T1000 (cell line): ENCODE measurements at places on chromosomes 1 and 21.
A peak's percentile ranks its signal among the peaks of the same experiment; 100 is the strongest.

- DNase-seq: peak; percentile 65
Measured at GRCh38 chr1:206001476-206001888, 1.7 kb downstream of the RAB7B start.

- no peak for DNase-seq
Measured at GRCh38 chr1:24699628-24700027, 45.6 kb upstream of the CLIC4 start.

- no peak for DNase-seq
Measured at GRCh38 chr1:5381491-5381890, 610.7 kb downstream of the NPHP4 start.

GRCh38 chr1:25562101-25562927 lies 18.9 kb downstream of the LDLRAP1 start:
- DNase-seq: no peak

GRCh38 chr1:97277891-97278654 lies 556.5 kb downstream of the PTBP2 start:
- DNase-seq: no peak

DNA sequence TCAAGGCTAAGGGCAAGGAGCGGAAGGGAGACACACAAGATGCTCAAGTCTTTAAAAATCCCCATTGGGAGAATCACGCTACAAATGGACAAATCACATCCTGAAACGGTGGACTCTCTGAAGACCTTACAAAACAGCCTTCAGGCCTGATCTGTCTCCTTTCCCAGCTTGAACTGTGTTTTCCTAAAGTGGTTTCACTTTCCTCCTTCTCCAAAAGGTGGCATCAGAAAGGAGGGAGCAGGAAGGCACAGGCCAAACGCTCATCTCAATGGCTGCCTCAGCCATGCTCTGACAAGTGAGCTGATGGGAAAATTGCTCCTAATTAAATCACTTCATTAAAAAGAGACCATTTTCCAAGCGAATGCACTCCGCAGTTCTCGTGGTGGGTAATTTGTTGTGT lies 47.7 kb downstream of the UTP25 start:
- peak; percentile 16 for DNase-seq

DNA sequence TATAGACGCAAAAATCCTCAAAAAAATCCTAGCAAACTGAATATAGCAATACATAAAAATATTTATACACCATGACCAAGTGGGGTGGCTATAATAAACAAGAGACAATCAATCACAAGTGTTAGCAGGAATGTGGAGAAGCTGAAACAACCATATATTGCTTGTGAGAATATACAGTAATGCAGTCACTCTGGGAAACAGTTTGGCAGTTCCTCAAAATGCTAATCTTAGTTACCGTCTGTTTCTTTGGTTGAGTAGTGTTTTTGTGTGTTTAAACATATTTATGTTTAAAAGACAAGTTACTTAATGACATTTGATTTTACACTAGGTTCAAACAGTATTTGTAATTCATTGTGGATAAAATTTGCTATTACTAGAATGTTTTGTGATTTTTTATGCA lies 792.0 kb downstream of the LTN1 start:
- DNase-seq: no peak

DNA sequence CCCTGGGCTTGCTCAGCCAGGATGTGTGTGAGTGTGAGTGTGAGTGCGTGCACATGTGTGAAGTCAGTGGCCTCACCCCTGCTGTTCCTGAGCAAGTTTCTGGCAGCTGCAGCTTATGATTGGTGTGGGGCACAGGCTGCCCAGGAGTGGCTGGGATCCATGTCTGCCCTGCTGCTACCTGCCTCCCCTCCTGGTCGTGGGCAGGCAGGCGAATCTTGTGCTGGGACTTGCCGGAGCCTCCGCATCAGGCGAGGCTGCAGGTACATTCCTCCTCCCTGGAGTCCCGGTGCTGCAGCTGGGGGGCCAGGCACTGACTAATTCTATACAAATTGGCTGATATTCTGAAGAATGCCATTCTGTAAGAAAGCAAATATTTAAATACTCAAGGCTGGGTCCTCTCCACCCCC lies 85.6 kb upstream of the WNT4 start:
- DNase-seq: no peak

GRCh38 chr1:26003756-26004155 lies 5.9 kb upstream of the PAFAH2 start:
- no peak for DNase-seq

GRCh38 chr1:101455166-101455565 lies 218.3 kb downstream of the S1PR1 start:
- DNase-seq: no peak
